ENCODE measurements at places on chromosomes 7 and 10.

DNA sequence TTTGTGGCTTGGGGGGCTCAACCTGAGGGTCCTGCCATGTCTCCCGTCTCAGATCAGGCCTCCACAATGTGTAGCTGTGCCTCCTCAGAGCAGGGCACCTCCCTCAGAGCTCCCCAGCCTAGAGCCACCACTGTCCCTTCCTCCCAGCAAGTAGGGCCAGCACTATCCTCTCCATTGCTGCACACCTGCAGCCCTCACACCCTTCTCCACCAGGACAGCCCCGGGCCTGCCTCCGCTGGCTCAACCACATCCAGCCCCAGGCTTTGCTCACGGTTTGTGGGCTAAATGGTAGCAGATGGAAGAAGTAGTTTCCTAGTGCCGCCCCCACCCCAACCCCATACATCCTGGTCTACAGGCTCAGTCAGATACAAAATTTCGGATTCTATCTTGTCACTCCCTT is 10.1 kb downstream of the NFKB2 start:
- DNase-seq, result no peak

DNA sequence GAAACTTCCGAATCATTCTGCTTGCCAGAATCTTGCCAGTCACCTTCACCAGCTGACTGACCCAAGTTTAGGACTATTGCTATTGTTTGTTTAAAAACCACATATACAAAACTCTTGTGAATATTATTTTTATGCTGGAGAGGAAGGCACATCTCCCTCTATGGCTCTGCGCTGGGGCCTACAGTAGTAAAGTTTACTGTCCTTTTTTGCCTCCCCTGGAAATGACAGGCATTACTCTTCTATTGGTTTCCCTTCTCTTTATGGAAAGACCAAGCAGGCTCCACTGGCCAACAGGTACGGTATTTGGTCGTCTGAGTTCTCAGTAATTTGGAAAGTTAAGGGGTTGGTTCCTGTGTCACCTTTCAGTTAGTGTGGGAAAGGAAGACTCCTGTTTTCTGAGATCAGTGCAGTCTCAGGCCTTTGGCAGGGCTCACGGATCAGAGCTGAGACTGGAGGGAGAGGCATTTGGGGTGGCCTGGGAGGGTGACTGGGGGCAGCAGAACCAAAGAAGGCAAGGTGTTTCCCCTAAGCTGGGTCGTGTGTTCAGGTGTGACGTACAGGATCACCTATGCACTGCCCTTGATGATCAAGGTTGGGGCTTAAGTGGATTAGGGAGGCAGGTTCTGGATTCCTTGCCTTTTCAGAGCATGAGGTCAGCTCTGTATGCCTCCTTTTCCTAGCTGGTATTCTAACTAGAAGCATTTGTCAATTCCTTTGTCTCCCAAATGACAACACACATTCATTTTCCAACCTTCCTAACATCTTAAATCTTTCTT is 16.0 kb upstream of the KIF5B start:
- DNase-seq, result no peak

DNA sequence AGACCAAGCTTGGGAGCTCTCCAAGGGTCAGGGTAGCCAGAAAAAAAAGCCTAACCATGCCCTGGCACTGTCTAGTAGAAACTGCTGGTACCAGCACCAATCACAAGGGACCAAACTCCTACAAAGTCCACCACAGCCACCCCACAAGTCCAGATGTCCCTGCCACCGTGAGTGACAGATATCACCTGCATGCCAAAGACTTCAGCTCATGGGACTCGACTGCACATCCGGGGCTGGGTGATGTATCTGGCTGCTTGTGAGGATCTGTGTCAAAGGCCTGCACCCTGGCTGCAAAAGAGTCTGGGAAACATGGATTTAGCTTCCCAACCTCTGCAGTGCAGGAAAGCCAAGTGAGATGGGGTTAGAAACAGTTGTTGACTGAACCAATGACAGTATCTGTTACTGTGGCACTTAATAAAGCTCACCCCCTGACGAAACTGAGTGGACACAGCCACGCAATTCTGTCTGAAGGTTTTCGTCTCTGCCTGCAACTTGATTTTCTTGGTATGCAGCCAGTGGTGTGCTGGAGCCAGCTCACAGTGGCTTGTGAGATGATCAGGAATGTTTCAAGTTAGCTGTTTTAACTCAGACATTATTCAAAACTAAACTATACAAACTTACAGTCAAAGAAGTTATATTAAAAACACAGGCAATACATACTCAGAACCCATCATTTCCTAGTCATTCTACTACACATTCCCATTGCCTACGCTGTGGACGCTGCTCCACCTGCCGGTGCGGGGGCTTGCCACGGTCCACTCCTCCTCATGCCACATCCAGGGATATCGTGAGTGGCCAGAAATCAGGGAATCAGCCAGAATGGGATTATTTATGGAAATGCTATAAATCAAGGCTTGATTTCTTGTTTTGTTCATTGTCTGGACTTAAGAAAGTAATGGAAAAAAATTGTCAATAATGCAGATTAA is 9.2 kb downstream of the ZNF488 start:
- DNase-seq, result no peak

GRCh38 chr7:132115028-132115427 is 461.2 kb downstream of the PLXNA4 start:
- no peak for DNase-seq

GRCh38 chr10:130510755-130511154 is 374.6 kb downstream of the GLRX3 start:
- DNase-seq, result no peak

- DNase-seq, result no peak
Observed at GRCh38 chr7:90025771-90026170, 128.5 kb upstream of the STEAP1 start.

GRCh38 chr10:22427101-22427500 is 81.8 kb downstream of the SPAG6 start:
- no peak for DNase-seq

DNA sequence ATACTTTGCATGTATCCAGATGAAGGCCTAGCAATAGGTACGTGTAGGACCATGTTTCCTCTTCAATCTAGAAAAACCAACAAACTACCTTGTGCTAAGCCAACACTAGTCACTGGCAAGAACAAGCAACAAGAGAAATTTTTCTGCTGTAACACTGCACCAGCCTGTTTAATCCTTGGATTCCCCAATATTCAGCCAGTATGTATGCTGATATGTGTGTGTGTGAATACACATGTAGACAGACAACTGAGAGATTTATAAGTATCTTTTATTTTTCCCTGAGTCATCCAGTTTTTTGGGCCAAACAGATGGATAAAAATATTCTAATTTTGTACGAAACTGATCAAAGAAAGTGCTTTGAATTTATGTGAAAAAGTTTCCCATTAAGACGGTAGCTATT is 26.2 kb downstream of the GLI3 start:
- DNase-seq, result no peak

DNA sequence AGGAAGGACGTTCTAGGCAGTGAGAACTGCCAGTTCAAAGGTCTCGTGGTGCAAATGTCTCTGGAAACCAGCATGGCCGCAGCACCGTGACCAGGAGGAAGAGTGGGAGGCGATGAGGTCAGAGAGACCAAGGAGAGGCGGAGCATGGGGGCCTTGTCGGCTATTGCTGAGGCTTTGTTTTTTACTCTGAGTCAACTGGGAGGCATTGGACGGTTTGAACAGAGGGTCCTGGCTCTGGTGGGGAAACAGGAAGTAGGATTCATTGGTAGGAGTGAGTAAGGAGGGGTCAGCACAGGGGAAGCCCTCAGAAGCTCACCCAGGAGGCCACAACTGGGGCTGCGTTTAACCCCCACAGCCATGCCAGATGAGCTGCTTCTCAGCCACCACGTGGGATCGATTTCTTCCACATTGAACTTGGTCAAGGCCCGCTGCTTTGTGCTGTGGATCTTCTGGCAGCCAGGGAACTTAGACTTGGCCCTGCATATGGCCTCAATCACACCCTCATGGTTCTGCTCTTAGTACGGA is 22.2 kb upstream of the SH2B2 start:
- no peak for DNase-seq

- no peak for DNase-seq
Observed at GRCh38 chr7:150902078-150903033, 50.0 kb downstream of the AOC1 start.
